ENCODE measurements at places on chromosomes 5 and 9.

DNA sequence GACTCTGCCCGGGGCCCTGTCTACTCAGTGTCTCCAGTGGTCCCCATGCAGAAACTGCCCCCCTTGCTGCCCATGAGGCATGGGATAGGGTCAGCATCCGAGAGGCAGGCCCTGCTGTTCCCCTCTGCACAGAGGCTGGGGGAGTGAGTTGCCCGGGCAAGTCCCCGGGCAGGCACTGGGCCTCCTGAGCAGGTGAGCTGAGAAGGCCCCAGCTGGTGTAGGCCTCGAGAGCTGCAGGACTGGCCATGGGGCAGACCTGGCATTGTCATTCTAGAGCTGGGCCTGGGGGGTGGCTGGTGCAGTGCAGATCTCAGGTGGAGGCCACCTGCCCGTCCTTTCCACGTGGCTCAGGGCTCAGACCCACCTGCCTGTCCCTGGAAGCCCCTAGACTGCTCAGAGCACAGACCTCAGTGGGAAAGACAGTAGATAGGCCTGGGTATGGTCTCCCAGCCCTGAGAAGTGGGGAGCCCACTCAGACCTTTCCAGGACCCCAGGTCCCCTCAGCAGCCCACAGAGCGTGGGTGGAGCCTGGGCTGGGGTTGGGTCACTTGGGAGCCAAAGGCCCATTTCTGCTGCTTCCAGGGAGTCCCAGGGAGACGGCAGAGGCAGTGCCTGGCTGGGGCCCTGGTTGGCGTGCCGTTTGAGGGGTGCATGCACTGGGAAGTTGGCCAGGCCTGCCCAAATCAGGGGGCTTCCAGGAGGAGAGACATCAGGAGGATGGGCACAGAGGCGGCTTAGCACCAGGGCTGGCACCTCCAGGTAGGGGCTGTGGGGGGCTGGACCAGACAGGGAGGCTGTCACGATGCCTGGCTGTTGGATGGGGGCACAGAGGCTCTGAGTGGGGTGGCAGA lies 4.8 kb upstream of the NOTCH1 start:
- DNase-seq, result no peak

DNA sequence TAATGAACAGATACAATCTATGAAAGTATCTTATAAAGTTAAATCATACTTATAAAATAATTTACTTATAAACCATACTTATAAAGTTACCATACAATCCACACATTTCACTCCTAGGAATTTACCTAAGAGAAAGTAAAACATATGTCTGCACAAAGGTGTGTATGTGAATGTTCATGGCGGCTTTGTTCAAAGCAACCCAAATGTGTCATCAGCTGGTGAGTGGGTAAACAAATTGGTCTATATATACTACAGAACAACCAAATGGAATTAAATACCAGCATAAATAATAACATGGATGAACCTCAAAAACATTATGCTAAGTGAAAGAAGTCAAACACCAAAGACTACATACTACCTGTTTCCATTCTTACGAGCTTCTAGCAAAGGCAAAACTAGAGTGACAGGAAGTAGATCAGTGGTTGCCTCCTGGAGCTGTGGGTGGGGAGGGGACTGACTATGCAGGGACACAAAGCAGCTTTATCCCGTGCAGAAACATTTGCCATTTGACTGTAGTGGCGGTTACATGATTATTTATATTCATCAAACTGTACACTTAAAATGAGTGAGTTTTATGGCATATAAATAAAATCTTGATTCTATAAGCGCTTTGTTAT lies 10.6 kb downstream of the TRAF1 start:
- DNase-seq, result no peak

DNA sequence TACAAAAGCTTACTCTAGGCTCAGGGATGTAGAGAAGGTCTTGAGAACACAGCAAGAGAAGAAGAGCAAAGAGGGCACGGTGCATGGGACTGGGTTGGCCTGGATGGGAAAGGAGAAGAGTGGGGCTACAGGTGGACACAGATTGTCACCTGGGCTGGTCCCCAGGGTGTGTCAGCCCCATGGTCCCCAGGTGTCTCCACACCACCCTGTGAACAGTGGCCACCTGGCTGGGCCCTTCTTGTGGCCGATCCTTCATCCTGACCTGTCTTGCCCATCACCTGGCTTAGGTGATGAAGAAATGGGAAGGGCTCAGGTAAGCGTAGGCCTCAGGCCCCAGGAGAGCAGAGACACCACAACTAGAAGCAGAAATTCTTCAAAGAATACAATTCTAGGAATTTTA lies 188.9 kb downstream of the TENT4A start:
- no peak for DNase-seq

DNA sequence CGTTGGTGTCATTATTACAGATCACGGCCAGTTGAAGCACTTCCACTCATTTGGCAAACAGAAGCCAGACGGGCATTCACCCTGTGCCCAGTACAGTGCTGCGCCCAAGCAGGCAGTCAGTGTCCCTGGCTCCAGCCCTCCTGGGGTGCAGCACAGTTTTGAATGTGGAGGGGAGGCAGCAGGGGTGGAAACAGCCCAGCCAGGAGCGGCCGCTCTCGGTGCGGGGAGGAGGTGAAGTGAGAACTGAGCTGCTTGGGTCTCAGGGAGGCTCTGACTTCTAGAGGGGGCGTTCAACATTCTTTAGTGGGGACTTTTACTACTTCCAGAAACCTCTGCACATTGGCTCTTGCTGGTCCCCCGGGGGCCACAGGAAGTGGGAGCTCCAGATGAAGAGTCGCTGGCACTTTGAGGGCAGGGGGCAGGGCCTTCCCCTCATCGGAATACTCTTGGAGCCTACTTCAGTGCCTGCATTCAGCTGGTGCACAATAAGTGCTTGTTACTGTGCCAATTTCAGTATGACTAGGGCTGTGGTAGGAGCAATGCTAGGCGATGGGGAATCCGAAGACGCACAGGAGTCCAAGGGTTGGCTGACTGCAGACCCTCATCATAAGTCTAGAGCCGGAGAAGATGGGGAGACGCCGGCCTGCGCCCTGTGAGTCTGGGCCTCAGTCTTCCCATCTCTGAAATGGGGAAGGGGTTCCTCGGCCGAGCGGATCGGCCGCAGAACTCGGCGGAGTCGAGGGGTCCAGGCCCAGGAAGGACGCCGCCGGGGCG lies 492 bp upstream of the NEK6 start:
- DNase-seq, result no peak

DNA sequence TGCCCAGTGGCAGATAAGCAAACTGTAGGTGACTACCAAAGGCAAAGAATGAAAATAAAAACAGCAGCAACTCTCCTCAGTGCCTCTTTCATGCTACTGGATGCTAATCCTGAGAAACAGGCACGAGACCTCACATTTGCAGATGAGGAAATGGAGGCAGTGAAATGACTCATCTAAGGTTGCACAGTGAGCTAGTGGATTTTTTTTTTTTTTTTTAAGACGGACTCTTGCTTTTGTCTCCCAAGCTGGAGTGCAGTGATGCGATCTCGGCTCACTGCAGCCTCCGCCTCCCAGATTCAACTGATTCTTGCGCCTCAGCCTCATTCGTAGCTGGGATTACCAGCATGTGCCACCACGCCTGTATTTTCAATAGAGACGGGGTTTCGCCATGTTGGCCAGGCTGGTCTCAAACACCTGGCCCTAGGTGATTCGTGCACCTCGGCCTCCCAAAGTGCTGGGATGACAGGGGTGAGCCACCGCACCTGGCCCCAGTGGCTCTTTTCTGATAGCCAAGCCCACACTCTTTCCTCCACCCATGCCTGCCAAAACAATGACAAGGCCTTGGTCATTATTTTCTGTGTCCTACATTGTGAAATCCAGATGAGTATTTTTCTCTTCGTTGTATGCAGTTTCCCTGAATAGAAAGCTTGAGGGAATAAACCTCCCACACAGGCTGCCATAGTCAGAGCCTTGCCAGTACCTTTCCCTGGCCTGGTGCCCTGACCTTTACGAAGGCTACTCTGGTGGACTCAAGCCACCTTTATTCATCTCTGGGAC lies 19.2 kb downstream of the DOCK2 start:
- no peak for DNase-seq

DNA sequence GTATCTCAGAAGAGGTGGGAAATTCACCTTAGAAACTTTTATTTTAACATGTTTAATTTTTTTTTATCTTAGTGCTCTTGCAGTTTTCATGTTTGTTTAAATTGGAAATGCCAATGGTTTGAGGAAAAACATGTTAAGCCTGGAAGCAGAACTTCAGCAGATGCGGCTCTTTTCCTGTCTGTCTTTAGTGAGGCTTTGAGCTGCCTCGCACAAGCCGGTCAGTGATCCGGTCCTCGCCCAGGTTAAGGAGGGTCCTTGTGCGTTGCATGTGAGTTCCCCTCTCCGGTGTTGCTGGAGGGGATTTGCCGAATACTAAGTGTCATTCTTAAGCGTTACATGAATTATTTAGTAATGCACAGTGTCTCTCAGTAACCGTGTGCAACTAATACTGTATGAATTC lies 9.4 kb upstream of the PLEKHG4B start:
- no peak for DNase-seq

- no peak for DNase-seq
These were observed 271.0 kb upstream of the HAPLN1 start for GRCh38 chr5:83991566-83992224.
